ENCODE measurements at places on chromosomes 11 and 22.

DNA sequence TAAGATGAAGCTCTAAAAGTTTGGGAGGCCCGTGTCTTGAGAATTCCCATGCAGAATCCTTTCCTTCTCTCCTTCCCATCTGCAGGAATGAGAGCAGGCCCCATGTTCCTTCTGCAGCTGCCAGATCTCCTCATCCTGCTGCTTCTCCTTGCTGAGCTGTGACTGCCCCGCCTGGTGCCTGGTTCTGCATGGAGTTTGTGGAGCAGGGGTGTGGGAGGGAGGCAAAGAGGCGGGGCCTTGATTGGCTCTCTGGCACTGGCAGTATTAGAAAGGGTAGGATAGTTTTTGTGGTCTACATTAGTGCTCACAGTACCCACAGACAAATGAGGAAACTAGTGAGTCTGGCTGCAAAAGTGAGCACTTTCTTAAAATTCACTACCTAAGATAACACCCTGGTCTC, 91.1 kb upstream of the CLPB start:
- DNase-seq = no peak

GRCh38 chr22:24753914-24754313, 20.6 kb downstream of the PIWIL3 start:
- DNase-seq = no peak

GRCh38 chr22:24683691-24684090, 80.7 kb downstream of the GGT1 start:
- DNase-seq = peak; percentile 74

- peak; percentile 69 for DNase-seq
These were observed 97.7 kb downstream of the RBFOX2 start for GRCh38 chr22:35930933-35931332.

DNA sequence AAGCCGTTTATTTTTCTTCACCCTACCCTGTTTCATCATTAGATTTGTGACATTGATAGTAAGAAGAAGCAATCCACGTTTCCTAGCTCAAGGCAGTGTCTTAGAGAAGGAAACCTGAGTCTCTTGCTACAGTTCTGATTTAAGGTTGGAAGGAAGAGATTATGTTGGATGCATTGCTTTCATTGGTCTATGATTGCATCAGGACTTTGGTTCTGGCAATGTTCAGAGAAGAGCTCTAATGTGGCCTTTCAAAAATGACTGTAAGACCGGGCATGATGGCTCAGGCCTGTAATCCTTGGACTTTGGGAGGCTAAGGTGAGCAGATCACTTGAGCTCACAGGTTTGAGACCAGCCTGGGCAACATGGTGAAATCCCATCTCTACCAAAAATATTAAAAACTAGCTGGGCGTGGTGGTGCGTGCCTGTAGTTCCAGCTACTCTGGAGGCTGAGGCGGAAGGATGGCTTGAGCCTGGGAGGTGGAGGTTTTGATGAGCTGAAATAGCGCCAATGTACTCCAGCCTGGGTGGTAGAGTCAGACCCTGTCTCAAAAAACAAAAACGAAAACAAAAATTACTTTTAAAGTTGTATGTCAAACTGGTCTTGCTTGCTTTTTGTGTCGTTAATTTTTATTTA, 4.1 kb downstream of the NUCB2 start:
- DNase-seq = no peak

GRCh38 chr22:43482318-43482625, 70.5 kb downstream of the MPPED1 start:
- DNase-seq = no peak

GRCh38 chr11:1481861-1482441, 4.6 kb downstream of the MOB2 start:
- no peak for DNase-seq

DNA sequence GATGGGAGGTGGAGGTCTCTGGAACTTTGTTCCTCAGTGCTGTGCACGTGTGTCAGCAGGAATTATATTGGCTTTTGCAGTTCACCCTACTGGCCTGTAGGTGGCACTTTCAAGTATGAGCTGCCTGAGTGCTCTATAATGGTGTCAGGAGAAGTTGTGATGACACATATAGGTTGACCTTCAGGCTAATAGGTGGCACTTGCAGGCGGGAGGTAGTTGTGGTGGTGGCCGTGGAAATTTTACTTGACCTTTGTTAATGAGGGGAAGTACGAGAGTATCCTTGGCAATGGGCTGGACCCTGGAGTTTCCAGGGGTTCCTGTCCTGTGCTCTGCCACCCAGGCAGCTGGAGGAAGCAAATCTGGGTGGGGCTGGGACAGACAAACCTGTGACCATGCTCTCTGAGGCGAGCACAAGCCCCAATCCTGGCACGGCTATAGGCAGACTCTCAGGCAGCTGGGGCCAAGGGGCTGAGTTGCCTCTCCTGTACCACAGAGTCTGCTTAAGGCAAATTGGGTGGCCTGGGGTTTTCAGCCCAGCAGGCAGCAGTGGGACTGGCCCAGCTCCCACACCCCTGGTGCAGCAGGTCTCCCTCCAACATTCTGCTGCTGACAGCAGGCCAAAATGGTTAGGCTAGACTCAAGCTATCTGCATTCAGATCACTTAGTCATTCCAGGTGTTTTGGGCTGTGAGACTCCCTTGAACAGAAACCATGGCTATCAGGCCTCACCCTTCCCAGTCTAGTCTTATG, 147.5 kb upstream of the CTSC start:
- DNase-seq = peak; percentile 29

GRCh38 chr22:50460938-50461337, 13.9 kb downstream of the SBF1 start:
- no peak for DNase-seq

- no peak for DNase-seq
These were observed 5.1 kb downstream of the TBX1 start for GRCh38 chr22:19765477-19766239.

DNA sequence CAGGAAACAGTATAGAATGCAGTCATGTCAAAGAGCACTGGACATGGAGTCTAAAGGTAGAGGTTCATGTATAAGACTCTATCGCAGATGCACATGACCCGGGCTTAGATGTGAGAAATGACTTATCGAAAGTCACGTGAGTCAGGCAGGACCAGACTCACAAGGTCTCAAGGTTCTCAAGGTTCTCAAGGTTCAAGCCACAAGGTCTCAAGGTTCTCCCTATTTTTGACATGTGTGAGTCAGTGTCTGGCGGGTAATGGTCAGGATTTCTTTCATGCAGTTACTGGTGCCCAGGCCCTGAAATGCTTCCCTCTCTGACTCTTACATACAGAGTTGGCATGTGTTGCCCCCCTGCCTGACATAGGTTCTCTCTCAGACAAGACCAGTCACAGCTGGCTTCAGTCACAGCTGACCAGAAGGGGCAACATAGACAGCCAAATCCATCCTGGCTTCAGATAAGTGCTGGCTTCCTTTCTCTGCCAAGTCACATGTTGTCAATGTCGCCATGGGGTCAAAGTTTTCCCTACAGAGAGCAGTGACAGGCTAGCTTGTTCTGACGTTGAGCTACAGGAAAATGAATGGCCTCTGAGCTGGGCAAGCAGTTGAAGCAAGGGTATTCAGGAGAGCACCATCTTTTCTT, 10.1 kb downstream of the CSRP3 start:
- no peak for DNase-seq

DNA sequence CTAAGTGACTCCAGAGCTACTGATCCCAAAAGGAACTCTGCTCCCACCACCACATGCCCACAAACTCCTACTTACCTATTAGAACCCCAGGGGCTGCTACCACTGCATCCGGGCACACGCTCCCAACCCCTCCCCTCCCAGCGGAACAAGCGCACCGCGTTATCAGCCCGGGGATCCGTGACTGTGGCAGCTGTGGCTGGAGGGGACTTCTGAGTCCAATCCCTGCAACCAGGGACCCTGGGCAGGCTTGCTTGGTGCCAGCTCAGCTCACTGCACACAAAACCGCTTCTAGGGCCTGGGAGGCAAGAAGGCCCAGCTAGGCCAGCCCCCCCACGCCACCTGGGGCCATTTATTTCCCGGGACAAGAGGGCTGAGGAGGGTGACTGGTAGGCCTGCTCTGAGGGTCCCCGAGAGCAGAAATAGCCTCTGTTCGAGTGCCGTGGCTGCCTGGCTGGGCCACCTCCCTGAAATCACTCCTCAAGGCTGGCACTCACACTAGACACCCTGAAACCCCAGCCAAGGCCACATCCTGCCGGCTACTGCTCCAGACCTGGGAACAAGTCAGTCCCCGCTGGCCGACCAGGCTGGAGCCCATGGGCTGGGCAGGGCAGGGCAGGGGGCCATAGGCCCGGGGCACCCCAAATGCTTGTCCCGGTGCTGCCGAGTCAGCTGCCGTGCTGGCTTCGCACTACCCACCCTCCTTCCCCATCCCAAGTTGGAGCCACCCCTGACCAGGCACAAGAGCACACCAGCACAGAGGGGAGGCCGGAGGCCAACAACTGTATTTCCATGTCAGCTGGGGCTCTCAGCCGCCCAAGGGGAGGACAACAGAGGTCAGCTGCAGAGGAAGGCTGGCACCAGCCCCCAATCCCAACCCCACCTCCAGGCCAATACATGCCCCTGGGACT, 1.9 kb upstream of the IFITM10 start:
- no peak for DNase-seq

DNA sequence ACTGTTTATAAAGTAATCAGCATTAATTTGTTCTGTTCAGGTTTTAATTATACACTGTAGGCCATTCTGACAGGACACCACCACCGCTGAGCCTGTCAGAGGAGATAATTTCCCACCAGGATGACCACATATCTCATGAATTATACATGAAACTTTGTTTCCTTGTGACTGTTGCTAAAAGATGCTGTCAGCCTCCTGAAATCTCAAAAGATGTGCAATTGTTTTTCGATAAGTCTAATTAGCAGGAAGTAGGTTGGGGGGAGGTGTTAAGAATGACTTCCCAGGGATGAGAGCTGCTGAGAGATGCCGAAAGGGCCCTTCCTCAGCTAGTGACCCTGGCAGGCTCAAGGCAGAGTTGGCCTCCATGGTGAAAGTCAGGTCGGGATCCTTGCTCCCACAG, 485.4 kb downstream of the SOX6 start:
- DNase-seq = no peak

All from fibroblast of lung (primary cell).